ENCODE measurements at places on chromosomes 7 and 10.

DNA sequence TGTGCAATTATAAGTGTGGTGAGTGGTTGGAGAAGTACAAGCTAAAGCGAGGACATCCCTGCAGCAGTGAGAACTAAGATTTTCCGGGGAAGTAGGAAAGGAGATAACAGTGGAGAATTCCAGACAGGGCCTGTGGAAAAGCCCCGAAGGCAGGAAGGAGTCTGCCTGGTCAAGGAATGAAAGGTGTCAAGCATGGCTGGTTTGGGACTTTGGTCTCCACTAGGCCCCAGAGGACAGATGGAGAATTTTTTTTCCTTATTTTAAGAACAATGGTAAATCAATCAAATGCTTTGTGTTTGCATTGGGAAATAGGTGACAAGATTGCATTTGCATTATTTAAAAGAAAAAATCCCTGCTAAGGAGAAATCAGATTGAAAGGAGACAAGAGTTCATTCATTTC lies 3.2 kb upstream of the CEP55 start:
- DNase-seq: no peak

GRCh38 chr10:76774987-76775603 lies 862.5 kb downstream of the KCNMA1 start:
- DNase-seq: no peak

- DNase-seq: no peak
Measured at GRCh38 chr10:63574011-63574410, 52.8 kb downstream of the REEP3 start.

DNA sequence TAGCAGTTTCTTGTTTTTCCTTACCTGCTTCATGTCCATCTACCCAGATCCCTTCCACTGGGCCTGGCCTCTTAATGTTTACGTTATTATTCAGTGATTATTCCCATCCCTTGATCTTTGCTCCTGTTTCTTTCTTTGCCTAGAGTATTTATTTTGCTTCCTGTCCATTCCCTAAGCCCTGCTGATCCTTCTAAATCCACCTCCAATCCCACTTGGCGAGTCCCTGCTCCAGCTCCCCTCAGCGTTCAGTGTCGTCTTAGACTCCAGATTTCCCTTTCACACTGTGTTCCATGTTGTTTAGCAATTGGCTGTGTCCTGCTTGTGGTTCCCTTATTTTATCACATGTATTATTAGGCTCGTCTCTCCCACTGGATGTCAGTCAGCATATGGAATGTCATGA lies 7.3 kb downstream of the PPP2R2D start:
- DNase-seq: no peak

DNA sequence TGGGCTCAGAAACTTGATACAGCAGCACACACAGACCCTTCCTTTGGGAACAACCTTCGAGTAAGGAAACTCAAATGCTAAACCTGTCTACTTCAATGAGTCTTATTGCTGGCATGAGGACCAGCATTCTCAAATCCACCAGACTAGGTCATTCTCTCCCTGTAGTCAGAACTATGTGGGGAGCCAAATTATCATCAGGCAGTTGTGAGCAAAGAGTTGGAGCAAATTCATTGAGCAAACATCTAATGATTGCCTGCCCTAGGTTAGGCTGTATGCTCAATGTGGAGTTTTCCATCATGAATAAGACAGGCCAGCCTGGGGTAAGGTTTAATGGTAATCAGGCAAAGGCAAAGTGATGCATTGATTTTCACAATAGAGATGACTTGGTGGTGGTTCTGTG lies 3.6 kb downstream of the EPDR1 start:
- no peak for DNase-seq

GRCh38 chr7:80309971-80310549 lies 175.4 kb downstream of the GNAI1 start:
- no peak for DNase-seq

- no peak for DNase-seq
Measured at GRCh38 chr7:46511442-46512215, 590.6 kb upstream of the IGFBP3 start.

- no peak for DNase-seq
Measured at GRCh38 chr10:60652628-60653027, 125.7 kb upstream of the CDK1 start.

DNA sequence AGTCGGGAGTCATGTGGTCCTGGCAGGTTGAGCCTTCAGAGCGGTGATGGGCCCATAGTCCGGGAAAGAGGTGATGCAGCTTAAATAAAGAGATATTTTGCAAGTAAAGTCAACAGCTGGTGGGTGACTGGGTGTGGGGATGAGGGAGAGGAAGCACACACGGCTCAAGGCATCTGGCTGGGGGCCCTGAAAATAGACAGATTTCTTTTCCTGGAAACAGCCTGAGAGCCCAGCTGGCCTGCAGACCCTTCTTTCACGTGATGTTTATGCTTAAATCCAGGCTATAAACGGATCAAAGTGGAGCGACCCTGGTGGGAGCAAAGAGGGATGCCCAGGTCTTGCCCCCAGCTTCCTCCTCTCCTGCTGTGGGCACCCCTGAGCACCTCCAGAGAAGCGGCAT lies 149.1 kb downstream of the TEX36 start:
- DNase-seq: no peak

GRCh38 chr7:90988996-90989765 lies 275.1 kb upstream of the FZD1 start:
- DNase-seq: no peak

DNA sequence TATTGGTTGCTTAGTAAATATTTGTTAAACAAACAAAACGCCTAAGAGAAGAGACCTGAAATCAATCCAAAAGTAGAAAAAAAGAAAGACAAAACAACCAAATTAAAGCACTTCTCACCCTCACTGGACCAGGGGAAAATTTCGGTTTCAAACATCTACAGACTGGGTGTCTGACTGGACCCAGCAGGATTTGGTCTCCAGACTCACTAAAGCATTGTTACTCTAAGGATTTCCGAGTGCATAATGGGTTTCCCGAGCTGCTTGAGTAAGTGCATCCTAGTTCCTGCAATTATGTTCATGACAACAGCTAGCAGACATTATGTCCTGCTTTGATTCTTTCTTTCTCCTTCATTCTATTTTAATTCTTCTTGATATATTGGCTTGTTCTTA lies 51.8 kb upstream of the FAM3C start:
- no peak for DNase-seq

- no peak for DNase-seq
Measured at GRCh38 chr7:147412109-147412508, 1178.5 kb upstream of the C7orf33 start.

DNA sequence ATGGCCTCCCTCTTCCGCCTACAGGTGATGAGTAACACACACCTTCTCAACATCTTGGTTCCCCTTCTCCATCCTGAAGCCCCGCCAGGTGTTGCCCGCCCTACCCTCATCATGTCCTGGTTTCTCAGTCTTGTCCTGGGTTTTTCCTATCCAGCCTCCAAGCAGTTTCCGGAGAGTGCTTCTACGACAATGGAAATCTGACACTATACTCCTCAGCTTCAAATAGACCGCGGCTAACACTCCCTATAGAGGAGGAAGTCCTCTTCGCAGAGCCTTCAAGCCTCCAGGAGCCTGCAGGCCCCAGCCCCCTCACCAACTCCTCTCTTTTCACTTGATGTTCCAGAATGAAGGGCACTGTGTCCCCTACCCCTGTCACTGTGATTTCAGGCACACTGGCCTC lies 147.4 kb downstream of the PRPF18 start:
- DNase-seq: no peak

GRCh38 chr7:69597278-69598076 lies 798 bp upstream of the AUTS2 start:
- no peak for DNase-seq

GRCh38 chr7:2974093-2974819 lies 69.4 kb downstream of the CARD11 start:
- DNase-seq: no peak

- DNase-seq: no peak
Measured at GRCh38 chr10:78742730-78743615, 325.8 kb upstream of the ZMIZ1 start.

DNA sequence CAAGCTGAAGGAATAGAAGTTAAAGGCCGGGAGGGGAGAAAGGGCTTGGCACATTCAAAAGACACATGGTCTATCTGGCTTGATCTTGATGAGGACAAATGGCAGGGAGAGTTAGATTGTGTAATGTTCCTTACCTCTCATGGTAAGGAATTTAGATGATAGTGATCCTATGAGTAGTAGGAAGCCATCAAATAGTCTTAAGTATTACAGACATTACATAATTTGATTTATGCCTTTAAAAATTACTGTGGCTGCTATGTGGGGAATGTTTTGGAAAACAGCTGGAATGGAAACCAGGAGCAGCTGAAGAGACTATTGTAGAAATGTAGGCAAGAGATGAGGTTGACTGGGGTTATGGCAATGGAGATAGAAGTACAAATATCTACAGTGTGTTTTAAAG lies 351.3 kb upstream of the BMPER start:
- no peak for DNase-seq

DNA sequence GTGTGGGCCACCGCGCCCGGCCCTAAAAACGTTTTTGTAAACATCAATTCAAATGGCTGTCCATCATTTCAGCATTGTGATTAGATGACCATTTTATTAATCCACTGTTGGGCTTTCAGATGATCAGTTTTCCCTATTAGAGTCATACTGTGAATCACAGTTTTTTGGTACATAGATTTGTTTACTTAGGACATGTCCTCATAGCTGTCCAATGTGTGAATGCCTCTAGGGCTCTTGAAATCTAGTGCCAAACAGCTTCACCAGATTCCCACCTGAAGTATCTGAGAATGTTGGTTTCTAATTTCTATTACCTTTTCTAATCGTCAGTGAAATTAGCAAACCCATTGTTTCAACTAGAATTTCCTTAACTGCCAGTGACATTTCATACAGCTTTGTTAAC lies 66.8 kb downstream of the UPF2 start:
- no peak for DNase-seq

- DNase-seq: no peak
Measured at GRCh38 chr10:3537518-3537917, 247.5 kb downstream of the KLF6 start.

GRCh38 chr10:80046629-80047441 lies 31.6 kb upstream of the TMEM254 start:
- peak; percentile 29 for DNase-seq

DNA sequence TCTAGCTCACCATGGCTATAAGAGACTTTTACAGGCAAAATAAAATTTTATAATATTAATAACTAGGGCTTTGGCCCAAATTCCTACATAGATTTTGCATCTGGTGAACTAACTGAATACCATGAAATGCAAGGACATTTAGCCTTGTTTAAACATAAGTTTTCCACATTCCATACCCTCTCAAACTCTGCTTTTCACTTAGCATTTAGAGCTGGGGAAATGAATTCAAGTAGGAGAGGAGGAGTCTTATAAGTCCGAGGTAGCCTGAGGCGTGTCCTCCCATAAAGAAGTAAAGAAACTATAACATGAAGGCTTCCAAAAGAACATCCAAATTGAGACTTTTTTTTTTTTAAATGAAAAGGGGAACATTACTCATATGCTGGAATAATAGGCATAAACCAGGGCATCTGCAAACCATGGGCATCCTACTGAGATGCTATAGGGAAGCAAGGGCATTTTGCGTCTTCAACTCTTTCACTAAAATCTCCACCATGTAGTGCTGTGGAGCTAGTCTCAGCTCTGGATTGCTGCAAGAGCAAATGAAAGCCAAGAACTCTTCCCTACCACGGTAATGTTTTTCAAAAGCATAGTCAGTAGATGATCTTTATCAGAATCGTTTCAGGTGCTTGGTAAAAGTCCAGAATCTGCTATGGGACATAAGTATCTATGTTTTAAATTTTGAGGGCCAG lies 79.1 kb downstream of the PALS2 start:
- DNase-seq: no peak

- DNase-seq: no peak
Measured at GRCh38 chr7:95730493-95731280, 41.7 kb upstream of the DYNC1I1 start.

GRCh38 chr10:120278069-120278468 lies 179.0 kb upstream of the PLPP4 start:
- no peak for DNase-seq

DNA sequence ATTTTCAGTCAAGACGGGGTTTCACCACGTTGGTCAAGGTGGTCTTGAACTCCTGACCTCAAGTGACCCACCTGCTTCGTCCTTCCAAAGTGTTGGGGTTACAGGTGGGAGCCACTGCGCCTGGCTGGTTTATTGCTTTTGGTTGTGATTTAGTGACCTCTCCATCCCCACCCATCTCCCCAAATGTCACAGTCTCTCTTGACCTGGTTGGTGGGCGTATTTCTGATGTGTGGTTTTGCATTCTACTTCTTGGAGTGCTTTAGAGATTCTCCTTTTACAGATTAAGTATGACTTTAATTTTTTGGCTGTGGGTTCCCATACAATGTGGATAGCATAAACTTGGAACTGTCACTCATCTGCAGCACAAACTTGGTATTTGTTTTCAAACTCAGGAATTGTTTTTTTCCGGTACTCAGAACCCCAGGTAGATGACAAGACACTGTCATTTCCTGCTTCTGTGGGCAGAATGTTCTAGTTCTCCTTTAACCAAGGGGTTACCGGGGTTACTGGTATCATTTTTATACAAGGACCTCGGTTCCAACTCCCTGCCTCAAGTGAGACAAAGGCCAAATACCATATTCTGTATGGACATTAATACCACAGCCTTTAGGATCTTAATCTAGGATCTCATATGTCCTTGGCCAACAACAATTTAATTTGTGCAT lies 50.5 kb downstream of the MRC1 start:
- DNase-seq: no peak

DNA sequence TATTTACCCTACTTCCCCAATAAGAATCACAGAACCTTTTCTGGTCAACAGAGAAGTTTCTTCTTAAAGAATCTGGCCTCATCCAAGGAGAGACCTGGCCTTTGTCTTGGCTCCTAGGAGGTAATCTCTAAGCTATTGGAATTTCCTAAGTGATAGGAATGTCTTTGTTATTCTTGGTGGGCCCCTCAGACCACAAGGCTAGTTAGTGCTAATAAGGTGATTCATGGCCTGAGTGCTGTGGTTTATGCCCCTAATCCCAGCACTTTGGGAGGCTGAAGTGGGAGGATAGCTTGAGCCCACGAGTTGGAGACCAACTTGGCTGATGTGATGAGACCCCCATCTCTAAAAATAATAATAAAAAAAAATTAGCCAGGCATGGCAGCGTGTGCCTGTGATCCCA lies 60.0 kb upstream of the CYP2C18 start:
- no peak for DNase-seq

DNA sequence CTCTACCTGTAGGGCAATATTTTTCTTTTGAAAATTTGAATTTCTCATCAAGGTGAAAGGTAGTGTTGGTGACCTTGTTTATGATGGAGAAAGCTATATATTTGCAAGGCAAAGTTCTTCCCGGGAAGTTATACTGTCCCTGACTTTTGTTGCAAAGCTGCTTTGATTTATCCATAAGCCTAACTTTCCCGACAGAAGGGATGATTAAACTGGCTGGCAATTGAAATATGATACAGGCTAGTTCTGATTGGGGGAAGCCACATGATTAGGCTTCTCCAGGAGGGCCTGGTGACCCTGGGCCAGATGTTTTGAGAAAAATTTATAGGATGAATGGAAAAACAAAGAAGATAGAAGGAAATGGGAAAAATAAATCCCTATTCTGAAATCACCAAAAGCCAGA lies 215.5 kb downstream of the ACTR3B start:
- no peak for DNase-seq

Measured in left renal pelvis (tissue), 4 donors.